Jurkat, Clone E6-1 (cell line): ENCODE measurements at places on chromosomes 7 and 10.

- DNase-seq, result no peak
Measured at GRCh38 chr7:44958645-44959344, 20.0 kb downstream of the MYO1G start.

- DNase-seq, result no peak
Measured at GRCh38 chr7:12827920-12828319, 140.5 kb downstream of the ARL4A start.

DNA sequence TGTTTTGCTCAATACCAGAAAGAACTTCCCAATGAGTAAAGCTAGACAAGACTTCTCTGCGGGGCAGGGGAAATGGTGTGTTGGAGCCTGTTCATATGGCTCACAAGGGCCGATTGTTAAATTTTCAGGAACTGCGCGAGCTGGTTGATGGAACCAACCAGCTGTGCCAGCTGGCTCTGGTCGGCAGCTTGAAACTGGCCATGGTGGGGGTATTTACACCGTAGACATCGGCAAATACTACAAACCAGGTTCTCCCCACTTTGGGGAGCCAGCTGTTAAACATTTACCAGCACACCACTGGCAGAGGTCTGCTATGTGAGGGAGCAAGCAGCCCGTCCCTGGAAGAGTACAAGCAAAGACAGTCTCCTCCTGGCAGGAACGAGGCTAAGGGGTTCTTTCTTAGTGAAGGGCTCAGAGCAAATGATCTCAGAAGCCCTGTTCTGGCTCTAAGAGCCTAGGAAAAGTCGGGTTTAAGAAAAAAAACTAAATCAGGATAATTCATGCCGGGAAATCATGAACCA lies 8.8 kb upstream of the ZMIZ1 start:
- DNase-seq, result no peak

DNA sequence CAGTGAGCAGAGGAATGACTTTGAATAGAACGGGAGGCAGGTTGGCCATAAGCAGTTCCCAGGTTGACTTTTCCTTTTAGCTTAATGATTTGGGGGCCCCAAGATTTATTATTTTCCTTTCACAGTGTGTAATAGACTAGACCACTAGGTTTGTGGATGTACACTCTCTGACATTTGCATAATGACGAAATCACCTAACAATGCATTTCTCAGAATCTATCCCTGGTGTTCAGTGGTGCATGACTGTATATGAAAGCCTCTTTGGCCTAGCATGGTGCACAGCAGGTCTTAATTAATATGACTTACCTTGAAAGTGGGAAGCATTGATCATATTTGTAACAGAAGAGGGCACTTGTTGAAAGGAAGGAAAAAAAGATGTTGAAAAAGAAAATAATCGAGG lies 761.9 kb downstream of the TYW1 start:
- DNase-seq, result no peak
